ENCODE measurements at places on chromosomes 12 and 14.

DNA sequence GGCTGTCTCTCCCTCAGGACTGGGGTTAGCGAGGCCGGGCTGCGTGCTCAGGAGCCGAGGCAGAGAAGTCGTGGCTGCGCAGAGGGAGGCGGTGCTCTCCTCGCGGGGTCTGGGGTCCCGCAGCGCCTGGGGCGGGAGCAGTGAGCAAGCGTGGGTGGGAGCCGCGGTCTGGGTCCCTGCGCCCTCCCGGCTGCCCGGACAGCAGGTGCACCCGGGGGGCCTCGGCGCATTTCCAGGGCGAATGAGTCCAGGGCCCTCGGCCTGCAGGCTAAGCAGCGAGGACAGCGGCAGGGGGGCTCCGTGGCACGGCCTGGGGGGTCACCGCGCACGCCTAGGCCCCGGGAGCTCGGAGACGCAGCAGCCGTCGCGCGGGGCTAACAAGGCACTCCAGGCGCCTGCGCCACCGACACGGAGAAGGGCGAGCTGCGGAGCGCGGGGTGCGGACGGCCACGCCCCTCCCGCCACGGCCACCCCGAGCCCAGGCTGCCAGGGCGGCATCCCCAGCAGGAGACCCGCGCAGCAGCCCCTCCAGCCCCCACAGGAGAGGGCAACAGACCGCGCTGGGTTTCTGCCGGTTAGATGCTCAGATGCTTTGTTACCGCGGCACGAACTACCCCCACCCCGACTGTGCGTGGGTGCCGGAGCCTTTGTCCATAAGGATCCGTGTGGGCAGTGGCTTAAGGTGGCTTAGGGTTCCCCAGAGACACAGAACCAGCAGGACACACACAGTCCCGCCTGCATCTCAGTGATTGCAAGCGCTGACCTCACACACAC is 117.7 kb upstream of the C14orf180 start:
- DNase-seq = no peak

DNA sequence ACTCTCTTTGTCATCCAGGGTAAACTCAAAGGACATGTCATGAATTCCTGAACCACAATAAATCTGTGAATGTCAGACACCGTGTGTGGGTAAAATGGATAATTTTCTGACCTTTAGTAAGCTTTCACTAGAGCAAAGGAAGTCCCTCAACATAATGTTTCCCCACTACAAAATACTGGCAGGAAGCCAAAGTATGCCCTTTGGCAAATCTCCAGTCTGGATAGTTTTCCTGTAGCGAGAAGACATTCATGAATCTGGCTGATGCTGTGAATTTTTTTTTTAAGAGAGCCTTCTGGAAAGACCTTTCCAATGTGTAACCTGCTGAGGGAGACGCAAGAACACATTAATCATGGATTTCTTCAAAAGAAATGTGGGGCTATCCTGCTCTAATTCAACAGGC is 389.6 kb upstream of the DDHD1 start:
- no peak for DNase-seq

- DNase-seq = no peak
Measured at GRCh38 chr12:8698132-8698851, 501 bp downstream of the RIMKLB start.

DNA sequence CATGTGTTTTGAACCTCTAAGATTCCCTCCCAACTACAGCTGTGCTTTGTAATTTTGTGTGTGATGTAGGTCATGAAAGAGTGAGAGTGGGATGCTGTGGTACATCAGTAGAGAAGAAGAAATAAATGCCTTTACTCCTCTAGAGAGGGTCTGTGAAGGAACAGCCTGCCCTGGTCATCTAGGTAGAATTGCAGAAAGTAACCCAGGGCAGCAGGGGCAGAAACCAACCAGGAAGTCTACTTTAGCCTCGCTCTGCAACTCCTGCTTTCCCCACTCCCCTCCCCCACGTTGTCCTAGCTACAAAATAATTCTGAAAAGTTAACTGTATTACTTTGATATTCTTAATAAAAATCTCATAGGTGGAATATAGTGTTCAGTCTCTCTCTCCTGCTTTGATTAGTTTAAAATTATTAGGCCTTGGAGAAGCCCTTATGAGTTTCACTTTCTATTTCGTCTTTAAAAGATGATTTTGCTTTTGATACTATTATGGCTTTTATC is 7.5 kb downstream of the TBK1 start:
- DNase-seq = no peak

DNA sequence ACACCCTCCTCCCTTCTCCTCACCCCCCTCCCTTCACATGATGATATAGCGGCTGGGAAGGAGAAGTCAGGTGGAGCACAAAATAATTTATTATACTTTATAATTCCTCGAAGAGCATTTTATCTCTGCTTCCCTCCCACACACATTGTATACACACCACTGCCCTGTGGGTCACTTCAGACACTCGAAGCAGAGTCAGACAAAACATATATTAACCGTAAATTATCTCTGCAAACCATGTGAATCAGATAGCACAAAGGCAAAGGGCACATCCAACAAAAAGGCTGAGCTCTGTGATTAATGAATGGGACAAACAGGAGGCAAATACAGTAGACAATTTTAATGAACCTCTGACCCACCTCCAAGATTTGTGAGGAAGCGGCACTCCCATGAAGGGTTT is 450.7 kb downstream of the GALC start:
- DNase-seq = no peak

DNA sequence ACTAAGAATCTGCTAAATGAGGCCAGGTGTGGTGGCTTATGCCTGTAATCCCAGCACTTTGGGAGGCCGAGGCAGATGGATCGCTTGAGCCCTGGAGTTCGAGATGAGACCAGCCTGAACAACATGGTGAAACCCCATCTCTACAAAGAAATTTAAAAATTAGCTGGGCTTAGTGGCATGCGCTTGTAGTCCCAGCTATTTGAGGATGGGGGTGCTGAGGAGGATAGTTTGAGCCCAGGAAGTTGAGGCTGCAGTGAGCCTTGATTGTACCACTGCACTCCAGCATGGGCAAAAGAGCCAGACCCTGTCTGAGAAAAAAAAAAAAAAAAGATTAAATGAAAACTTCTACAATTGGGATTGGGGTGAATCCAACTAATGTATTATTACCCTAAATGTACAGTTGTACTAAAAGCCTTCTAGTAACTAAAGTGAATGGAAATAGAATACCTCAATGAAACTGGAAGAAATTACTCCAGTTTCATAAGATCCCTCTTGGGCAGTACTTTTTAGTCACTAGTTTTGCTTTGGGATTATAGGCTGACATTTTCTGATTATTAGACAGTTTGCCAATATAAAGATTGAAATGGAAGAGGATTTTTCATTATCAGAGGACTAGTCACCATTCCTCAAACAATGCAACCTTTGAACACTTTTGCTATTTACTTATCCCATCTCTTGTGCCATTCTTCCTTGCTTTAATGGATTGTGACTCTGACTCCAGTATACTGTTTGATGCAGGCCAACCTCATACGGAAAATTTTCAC is 14.3 kb downstream of the COCH start:
- DNase-seq = no peak

DNA sequence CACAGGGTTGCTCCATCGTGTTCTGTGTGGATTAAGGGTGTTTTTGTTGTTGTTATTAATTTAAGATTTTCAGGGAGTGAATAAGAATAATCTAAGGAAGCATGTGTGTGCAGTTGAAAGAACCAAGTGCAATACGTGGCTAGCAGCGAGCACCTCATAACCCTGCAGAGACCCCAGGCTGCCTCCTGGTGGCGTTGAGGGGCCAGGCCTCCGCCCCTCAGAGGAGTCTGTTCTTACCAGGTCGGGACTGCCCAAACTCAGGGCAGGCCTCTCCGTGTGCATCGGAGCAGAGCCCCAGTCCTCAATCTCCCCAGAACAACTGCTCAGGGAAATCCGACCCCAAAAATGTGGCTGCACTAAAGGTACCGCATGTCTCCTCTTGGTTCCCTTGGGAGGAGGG is 36.8 kb downstream of the IL31 start:
- no peak for DNase-seq

GRCh38 chr12:32603858-32604257 is 75.2 kb upstream of the DNM1L start:
- DNase-seq = peak; percentile 5

DNA sequence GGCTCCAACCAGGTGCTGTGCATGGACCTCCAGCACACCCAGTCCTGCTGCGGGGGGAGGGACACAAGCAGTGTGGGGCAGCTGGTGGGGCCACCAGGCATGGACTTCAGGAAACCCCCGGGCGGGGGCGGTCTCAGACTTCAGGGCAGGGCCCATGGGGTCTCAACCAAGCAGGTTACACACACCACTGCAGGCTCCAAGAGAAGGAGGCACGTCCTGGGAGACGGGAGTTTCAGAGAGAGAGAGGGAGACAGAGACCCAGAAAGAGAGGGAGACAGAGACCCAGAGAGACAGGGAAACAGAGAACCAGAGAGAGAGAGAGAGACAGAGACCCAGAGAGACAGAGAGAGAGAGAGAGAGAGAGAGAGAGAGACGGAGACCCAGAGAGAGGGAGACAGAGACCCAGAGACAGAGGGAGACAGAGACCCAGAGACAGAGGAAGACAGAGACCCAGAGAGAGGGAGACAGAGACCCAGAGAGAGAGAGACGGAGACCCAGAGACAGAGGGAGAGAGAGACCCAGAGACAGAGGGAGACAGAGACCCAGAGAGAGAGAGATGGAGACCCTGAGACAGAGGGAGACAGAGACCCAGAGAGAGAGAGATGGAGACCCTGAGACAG is 128.9 kb downstream of the NCOR2 start:
- DNase-seq = no peak

- no peak for DNase-seq
Measured at GRCh38 chr14:105388110-105388951, 10.0 kb upstream of the TEX22 start.

DNA sequence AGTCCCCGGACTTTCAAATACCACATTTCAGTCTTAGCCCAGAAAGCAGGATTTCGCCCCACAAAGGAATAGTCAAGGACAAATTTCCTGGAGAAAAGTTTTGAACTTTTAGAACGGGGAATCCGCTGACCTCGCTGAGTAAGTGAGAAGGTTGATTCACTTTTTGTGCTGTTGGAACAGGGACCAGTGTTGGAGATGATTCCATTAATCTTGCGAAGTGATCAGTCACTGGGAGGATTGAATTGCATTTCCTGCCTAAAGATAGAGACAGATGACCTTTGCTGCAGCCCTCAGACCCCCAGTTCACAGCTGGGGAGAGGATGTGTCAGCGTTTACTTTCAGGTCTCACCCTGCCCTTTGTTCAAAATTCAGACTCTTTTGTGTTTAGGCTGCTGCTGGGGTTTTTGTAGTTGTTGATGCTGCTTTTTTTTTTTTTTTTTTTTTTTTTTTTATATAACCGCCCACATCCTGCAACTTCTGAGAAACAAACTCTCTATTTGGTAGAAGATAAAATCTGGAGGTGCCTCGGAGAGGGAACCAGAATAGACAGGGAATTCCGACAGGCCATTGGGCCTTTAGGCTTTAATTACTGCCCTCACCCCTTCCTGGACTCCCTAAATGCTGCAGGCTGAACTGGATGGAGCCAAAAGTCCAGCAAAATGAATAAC is 9.8 kb upstream of the KDM2B start:
- no peak for DNase-seq

DNA sequence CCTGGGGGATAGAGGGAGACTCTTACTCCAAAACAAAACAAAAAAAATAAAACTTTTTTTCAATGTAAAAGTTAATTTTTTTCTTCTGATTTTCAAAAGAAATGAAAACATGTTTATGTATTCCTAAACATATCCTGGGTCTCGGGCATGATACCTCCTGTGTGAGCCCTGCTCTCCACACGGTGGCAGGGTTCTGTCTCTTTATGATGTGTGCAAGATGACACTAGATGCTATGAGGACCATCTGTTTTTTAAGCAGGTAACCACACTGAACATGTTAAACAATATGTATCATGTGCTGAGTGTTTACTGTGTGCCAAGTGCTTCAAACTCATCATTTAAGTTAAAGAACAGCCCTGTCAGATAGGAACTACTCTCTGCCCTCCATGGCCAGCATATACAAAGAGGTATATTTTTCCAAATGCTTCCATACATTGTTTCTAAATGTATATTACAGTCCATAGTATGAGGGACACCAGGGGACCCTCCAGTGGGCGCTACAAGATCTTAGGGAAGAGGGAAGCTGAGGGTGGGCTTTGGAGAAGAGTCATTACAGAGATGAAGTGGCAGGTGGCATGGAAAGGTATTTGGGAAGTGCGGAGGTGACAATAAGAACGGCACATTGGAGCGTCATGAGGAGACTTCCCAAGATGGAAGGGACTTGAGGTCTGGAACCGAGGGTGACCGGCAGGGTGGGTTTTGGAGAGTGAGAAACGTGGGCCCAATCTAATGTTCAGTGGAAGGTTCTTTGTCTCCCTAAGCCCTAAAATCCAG is 28.5 kb downstream of the FOS start:
- no peak for DNase-seq

DNA sequence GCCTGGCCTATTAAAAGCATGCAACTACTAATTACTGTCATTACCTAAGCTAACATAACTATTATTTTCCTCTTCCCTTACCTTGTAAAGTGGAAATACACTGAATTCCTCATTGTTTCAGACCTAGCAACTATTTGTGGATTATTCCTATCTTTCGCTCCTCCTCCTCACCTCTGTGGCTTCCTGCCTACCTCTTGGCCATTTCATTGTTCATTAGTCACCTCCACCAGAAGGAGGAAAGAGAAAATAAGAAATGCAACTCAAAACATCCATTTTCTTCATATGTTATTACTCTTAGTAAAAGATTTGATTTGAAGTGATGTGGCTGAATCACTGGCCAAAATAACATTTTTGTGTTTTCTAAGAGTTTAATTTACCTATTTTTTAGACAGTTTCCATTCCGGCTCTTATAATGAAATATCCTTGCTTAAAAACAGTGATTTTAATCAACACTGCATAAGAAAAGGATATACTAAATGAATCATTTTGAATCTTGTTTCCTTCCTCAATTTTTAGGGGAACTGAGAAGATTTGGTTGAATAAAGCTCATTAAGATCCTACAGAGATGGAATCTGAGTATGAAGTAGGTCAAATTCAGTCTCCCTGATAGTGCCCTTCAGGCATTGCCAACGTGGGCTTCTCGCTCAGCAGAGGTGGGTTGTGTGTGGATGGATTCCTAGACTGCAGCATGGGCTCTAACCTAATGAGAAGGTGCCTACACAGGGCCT is 27.6 kb upstream of the ARHGAP5 start:
- no peak for DNase-seq

- no peak for DNase-seq
Measured at GRCh38 chr14:51596488-51597117, 55.1 kb upstream of the FRMD6 start.

Data from epithelial cell of prostate (primary cell).